CD8-positive, alpha-beta memory T cell (primary cell): ENCODE measurements at places on chromosomes 7 and 10. TPM values are rescaled to one million over a fixed set of nuclear protein-coding genes. Genes with fewer than 3 reads are reported as not detected.

Gene CNTNAP2
- polyA plus RNA-seq, result not detected

Gene TBX20
- not detected for polyA plus RNA-seq

Gene CCL24
- not detected for polyA plus RNA-seq

Gene HDAC9
- 5.0 TPM for polyA plus RNA-seq

Gene NYAP1
- not detected for polyA plus RNA-seq

Gene NPY
- polyA plus RNA-seq, result not detected

Gene MUC3A
- polyA plus RNA-seq, result not detected

Gene MINPP1
- polyA plus RNA-seq, result 8.7 TPM

Gene CTAGE8
- 0.60 TPM for polyA plus RNA-seq

Gene LIPF
- polyA plus RNA-seq, result not detected

Gene HOXA10
- 0.09 TPM for polyA plus RNA-seq

Gene CPA2
- not detected for polyA plus RNA-seq

Gene FAM24B
- polyA plus RNA-seq, result 8.5 TPM

DNA sequence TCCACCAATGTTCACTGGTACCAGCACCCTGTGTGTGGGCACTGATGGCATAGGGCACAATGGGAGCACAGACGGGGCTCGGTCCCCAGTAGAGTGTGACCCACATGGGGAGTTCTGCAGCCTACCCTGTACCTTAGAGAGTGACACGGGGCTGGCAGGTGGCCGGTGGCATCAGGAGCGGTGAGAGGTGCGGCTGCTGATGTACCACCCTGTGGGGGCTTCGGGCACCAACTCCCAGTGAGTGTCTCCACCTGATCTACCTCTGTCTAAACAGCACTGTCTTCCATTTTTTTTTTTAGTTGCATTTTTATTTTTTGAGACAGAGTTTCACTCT is 4.1 kb downstream of the JAKMIP3 start:
- H3K27me3 ChIP-seq, result no peaks in the 10 kb centered on the region
- H3K4me3 ChIP-seq, result no peak overlapping the region
- H3K36me3 ChIP-seq, result no peaks in the 10 kb centered on the region
- H3K4me1 ChIP-seq, result no peaks in the 10 kb centered on the region

DNA sequence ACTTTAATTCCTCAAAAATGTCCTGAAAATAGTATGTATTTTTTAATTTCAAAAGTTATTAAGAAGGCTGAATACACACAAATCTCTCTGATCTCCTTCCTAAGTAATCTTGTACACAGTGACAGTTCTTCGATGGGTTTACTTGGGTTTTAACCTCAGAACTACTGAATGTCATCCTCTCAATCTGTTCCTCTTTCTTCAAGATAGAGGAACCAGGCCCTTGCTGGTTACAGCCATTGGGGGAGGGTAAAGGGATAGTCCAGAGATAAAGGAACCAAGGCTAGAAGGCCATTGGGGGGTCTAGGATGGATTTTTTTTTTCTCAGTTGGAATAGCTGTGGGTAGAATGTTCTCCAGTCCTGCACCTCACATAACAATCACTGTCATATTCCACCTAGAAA is 224.9 kb downstream of the SKIDA1 start:
- H3K36me3 ChIP-seq, result no peaks in the 10 kb centered on the region
- no peak overlapping the region for H3K4me3 ChIP-seq
- H3K27me3 ChIP-seq, result no peaks in the 10 kb centered on the region
- no peak for DNase-seq
- H3K4me1 ChIP-seq, result no peaks in the 10 kb centered on the region

DNA sequence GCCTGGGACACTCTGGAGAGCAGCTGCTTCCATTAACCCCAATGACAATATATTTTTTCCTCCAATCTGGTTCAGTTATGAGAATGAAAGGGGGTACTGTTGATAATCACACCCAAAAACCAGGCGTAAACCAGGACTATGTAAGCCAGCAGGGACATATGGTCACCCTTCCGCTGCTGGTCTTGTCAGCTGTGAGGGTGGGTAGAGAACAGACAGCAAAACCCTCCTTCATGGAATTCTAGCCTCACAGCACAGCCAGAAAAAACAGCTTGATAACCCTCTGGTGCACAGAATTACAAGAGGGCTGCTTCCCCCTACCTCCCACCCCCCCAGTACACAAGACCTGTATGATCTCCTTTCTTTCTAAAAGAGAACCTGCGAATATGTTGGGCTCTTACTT is 368.8 kb upstream of the ZMIZ1 start:
- H3K4me3 ChIP-seq, result no peak overlapping the region
- no peaks in the 10 kb centered on the region for H3K27me3 ChIP-seq
- H3K36me3 ChIP-seq, result no peaks in the 10 kb centered on the region
- DNase-seq, result no peak

- no peak within 1 kb of the TSS for H3K4me3 ChIP-seq
- H3K27me3 ChIP-seq, result peaks cover 14% of the 10 kb centered on the region
- no peak within 1 kb of the TSS for H3K27ac ChIP-seq
- H3K36me3 ChIP-seq, result no peaks in the 10 kb centered on the region
These were observed at the start of gene COL13A1 for GRCh38 chr10:69801434-69802315. TSS of gene COL13A1 (plus strand) at chr10:69801906. CDS start at chr10:69802424, 518 bp downstream.

- peaks cover 6% of the 10 kb centered on the region for H3K36me3 ChIP-seq
- no peaks in the 10 kb centered on the region for H3K27me3 ChIP-seq
- H3K4me1 ChIP-seq, result no peaks in the 10 kb centered on the region
- no peak for DNase-seq
These were observed 14.7 kb downstream of the TMEM60 start for GRCh38 chr7:77783545-77783944.

- H3K4me1 ChIP-seq, result no peaks in the 10 kb centered on the region
- H3K36me3 ChIP-seq, result no peaks in the 10 kb centered on the region
- no peak for DNase-seq
- H3K27me3 ChIP-seq, result no peaks in the 10 kb centered on the region
- H3K4me3 ChIP-seq, result no peak overlapping the region
These were observed 765.9 kb downstream of the LRMDA start for GRCh38 chr10:76197293-76197692.

DNA sequence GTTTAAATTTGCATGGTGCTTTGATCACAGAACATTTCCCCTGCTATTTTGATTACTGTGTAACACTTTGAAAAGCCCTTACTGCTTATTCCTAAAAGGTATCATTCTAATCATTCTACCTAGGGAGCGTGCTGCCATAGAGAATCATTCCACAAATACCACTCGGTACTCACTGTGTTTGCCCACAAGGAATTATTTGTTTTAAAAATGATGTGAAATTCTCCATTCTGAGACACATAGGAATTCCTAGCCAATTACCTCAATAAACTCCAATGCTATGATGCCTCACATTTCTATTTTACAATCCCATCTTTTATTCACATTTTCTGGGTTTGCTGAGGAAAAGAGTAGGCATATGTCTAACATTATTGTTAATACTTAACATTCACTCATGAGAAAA is 16.2 kb upstream of the TES start:
- DNase-seq, result no peak
- no peaks in the 10 kb centered on the region for H3K27me3 ChIP-seq
- H3K4me3 ChIP-seq, result no peak overlapping the region
- no peak overlapping the region for H3K27ac ChIP-seq
- H3K36me3 ChIP-seq, result no peaks in the 10 kb centered on the region

- H3K4me3 ChIP-seq, result no peak overlapping the region
- DNase-seq, result no peak
- H3K27me3 ChIP-seq, result peaks cover 5% of the 10 kb centered on the region
- no peak overlapping the region for H3K27ac ChIP-seq
- H3K36me3 ChIP-seq, result no peaks in the 10 kb centered on the region
These were observed 184.7 kb downstream of the FRMD4A start for GRCh38 chr10:14146025-14146424.

DNA sequence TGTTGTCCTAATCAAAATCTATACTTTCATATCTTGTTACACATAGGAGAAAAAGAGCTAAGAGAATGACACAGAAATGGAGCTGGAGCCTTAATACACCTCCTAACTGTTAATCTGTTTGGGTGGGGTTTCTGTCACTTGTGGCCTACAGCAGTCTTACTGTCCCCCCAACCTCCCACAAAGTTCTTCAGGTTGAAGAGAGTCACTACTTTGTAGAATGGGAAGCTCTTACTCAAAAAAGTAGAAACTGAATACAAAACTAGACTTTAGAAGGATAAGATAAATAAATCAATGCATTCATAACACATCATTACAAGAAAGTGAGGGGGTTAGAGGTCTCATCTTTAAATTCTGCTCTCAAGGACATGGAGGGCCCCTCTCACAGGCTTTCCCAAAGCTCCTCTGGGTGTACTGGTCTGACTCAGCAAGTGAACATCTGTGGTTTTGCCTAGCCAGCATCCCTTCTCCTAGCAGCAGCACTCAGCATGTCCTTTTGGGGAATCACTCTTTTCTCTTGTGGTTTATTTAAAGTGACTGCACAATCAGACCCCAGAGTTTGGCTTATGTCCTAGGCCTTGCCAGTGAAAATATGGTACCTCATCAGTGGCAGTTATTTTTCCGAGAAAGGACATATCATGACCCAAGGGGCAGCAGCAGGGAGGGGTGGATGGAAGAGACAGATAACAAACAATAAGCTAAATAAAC is 2.0 kb upstream of the BLVRA start:
- H3K27me3 ChIP-seq, result no peaks in the 10 kb centered on the region
- no peak overlapping the region for H3K4me3 ChIP-seq
- no peak for DNase-seq
- H3K4me1 ChIP-seq, result peaks cover 11% of the 10 kb centered on the region
- H3K36me3 ChIP-seq, result no peaks in the 10 kb centered on the region

DNA sequence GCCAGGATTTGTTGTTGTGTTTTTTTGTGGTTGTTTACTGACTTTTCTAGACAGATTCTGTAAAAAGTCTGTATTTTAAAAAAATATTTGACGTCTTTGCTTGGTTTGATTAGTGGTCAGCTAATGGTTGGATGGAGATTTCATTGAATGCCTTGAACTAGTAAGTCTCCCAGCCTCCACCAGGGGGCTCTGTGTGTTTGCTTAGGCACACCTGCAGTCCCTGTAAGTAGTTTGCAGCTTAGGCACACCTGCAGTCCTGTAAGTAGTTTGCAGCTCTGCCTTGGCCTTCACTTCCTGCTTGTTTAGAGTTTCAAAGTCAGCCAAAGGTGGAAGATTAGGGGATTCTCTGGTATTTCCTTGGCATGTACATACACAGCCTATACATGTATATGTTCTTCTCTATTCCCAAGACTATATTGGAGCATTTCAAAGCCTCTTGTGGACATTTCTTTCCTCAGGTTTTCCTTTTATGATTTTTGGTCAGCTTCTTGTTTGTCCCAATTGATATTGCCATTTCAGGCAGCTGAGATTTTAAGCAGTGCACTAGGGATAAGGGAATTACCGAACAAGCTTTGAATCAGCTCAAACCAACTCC is 101.6 kb downstream of the CCSER2 start:
- H3K27ac ChIP-seq, result no peak overlapping the region
- H3K4me3 ChIP-seq, result no peak overlapping the region
- no peaks in the 10 kb centered on the region for H3K27me3 ChIP-seq
- peaks cover 12% of the 10 kb centered on the region for H3K4me1 ChIP-seq
- no peaks in the 10 kb centered on the region for H3K36me3 ChIP-seq

DNA sequence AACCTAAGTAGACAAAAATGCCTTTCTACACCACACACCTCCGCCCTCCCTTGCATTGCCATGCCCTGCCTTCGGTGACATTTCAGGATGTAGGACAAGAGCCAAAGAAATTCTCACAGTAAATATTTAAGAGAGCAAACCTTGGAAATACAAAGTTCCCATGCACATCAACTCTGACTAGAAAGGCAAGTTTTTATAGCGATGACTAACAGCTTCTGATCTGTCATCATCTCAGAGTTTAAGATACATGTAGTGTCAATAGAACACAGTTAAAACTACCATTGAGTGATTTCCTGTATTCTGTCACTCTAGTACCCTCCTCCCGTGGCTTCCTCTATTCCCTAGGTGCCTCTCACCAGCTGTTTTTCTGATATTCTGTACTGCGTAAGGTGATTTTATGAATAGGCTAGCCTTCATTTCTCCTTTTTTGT is 20.7 kb downstream of the SLC16A9 start:
- no peak overlapping the region for H3K4me3 ChIP-seq
- no peaks in the 10 kb centered on the region for H3K4me1 ChIP-seq
- no peaks in the 10 kb centered on the region for H3K36me3 ChIP-seq
- no peak overlapping the region for H3K27ac ChIP-seq
- no peak for DNase-seq

- H3K27me3 ChIP-seq, result no peaks in the 10 kb centered on the region
- no peaks in the 10 kb centered on the region for H3K36me3 ChIP-seq
- no peak overlapping the region for H3K4me3 ChIP-seq
- no peak overlapping the region for H3K27ac ChIP-seq
These were observed 149.8 kb downstream of the HBP1 start for GRCh38 chr7:107318523-107319160.

DNA sequence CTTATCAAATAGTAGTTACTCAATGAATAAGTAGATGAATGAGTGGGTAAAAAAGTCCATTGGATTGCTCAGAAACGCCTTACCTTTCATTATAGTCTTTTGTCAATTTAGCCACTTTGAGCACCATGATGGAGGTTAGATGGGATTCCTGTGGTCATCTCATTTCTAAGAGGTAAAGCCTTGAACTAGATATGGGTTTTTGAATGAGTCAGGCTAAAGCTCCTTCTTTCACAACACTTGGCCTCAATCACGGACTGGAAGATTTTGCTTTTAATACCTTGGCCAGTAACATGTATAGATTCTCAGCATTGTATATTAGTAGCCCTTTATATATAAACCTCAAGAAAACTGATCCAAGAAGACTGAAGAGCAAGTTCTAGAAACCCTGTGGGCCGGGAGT is 99.7 kb upstream of the CCDC6 start:
- H3K36me3 ChIP-seq, result no peaks in the 10 kb centered on the region
- H3K4me3 ChIP-seq, result no peak overlapping the region
- no peak for DNase-seq
- no peak overlapping the region for H3K27ac ChIP-seq
- H3K27me3 ChIP-seq, result no peaks in the 10 kb centered on the region

DNA sequence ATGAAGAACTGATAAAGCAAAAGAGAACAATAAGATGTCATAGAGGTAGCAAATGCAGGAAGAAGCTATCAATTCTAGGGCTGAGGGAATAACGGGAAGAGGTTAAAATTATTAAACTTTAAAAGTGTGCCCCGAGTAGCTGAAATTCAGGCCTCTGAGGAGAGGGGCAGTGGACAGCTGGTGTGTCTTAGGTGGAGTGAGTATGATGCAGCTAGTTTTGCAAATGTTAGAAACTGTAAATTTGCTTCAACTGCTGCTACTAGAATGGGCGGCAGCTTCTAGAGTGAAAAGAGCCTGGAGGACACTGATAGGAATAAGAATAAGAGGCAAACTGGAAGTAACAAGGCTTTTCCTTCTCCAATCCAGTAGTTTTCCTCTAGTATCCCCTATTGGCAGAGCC is 87.3 kb downstream of the SDHAF3 start:
- H3K36me3 ChIP-seq, result no peaks in the 10 kb centered on the region
- no peak overlapping the region for H3K4me3 ChIP-seq
- no peaks in the 10 kb centered on the region for H3K4me1 ChIP-seq
- no peaks in the 10 kb centered on the region for H3K27me3 ChIP-seq

DNA sequence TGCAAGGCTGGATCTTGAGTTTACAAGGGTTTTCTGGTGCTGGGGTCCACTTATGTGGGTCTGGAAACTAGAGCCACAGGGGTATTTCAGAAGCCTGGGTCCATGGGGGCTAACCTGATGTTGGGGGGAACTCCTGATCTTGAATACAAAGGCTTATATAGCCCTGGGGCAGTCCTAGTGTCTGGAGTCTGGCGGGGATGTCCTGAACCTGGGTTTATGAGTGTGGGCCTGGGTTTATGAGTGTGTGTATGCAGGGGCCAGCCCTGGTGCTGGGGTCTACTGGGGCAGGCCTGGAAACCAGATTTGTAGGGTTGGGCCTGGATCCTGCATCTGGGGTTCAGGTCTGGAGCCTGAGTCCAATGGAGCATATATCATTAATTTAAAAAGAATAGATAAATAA is 146.5 kb upstream of the C1GALT1 start:
- no peaks in the 10 kb centered on the region for H3K4me1 ChIP-seq
- H3K27ac ChIP-seq, result no peak overlapping the region
- H3K27me3 ChIP-seq, result no peaks in the 10 kb centered on the region
- no peak overlapping the region for H3K4me3 ChIP-seq
- no peaks in the 10 kb centered on the region for H3K36me3 ChIP-seq
- DNase-seq, result no peak
